ENCODE measurements at places on chromosomes 13 and 19.

DNA sequence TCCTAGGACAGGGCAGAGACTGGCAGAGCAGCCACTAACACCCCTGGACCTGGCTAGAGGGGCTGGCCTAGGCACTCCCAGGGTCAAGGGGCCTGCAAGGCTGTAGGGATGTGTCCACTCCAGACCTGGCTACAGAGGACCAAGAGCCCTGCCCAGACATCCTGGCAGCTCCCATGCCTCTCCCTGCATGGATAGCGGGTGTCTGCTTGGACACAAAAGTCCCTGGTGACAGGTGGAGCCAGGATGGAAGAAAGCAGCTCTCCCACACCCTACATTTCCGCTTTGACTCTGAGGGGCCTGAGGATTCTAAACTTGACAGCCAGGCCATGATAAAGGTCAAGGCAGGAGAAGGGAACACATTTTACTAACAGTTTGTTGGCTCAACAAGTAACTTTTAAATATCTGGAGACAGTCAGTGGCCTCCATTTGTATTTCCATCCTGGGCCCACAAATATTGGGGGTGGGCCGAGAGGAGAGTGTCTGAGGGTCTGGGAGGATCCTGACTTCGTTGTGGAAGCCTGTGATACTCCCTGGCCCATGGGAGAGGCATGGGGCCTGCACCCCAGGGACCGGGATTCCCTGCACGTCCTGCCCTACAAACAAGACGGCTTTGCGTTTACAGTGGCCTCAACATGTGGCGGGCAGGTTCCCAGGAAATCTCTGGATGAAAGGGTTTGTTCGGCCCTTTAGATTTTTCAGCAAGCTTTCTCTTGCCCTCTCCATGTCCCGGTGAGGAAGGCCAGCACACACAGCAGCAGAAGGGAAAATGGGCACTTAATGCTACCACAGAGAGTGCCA is 19.8 kb upstream of the SLC7A9 start:
- DNase-seq = no peak

GRCh38 chr13:65555962-65556361 is 1674.2 kb downstream of the PCDH9 start:
- no peak for DNase-seq

DNA sequence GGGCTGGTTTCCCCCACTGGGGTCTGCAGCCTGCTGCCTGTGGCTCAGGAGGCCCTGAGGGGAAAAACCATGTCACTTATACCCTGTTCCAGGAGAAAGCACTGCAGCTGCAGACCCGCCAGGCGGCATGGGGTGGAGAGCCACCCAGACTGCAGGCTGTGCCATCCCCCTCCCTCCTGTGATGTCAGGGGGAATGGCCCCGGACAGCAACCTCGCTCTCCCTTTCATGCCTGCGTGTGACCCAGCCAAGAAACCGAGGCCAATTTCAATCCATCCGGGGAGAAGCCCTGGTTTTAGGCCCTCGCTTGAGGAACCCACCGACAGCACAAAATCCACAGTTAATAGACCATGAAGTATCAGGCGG is 37.2 kb upstream of the MATK start:
- no peak for DNase-seq

- DNase-seq = peak; percentile 41
Observed at GRCh38 chr13:44273991-44274770, 99.4 kb upstream of the SERP2 start.

Measured in fibroblast of skin of right quadriceps (primary cell).